ENCODE measurements at places on chromosomes 6 and 20. TPM values are rescaled to one million over a fixed set of nuclear protein-coding genes. Genes with fewer than 3 reads are reported as not detected.

VSX1 gene
- total RNA-seq = 0.73 TPM

ANKRD66 gene
- not detected for total RNA-seq

KIF13A gene
- total RNA-seq = 19.0 TPM

DNA sequence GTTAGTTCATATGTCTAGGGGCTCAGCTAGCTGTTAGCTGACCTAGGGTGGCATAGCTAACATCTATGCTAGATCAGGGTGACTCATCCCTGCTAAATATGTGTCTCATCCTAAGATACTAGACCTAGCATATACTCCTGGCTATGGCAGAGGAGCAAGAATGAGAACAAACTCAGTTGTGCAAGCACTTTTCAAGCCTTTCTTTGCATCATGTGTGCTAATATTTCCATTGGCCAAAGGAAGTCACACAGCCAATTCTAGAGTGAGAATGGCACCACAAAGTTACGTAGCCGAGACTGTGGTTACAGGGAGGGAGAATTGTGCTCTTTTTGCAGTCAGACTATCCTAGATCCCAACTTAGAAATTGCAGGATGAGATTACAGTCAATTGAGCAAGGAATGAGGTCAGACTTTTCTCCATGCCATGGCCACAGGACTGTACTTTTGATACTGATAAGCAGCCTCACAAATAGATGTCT, 78.7 kb downstream of the PLCB4 start:
- no peak overlapping the region for H3K4me3 ChIP-seq
- H3K36me3 ChIP-seq = no peaks in the 10 kb centered on the region
- no peaks in the 10 kb centered on the region for H3K4me1 ChIP-seq
- H3K27ac ChIP-seq = no peak overlapping the region
- no peak for DNase-seq
- no peaks in the 10 kb centered on the region for H3K27me3 ChIP-seq

- no peak overlapping the region for H3K27ac ChIP-seq
- H3K36me3 ChIP-seq = no peaks in the 10 kb centered on the region
- no peaks in the 10 kb centered on the region for H3K4me1 ChIP-seq
- no peak for DNase-seq
Measured at GRCh38 chr20:49395183-49395582, 87.3 kb downstream of the KCNB1 start.

DNA sequence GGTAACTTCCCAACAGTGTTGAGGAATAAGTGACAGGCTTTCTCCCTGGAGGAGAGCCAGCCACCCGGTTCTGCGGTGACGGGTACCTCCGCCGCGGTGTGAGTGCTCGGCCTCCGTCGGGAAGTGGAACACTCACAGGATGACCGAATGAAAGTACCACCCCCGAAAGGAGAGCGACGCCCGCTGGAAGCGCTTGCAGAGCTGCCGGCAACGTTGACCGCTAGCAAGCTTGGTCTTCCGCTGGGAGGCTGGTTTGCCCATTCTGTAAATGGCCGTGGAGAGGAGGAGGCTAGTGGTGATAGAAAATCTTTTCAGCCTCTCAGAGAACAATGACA, 614 bp upstream of the TMEM242 start:
- DNase-seq = peak; percentile 86
- H3K27me3 ChIP-seq = no peaks in the 10 kb centered on the region
- no peaks in the 10 kb centered on the region for H3K36me3 ChIP-seq
- peaks cover 4% of the 10 kb centered on the region for H3K4me1 ChIP-seq
- peak overlapping the region; percentile 90 for H3K27ac ChIP-seq

DNA sequence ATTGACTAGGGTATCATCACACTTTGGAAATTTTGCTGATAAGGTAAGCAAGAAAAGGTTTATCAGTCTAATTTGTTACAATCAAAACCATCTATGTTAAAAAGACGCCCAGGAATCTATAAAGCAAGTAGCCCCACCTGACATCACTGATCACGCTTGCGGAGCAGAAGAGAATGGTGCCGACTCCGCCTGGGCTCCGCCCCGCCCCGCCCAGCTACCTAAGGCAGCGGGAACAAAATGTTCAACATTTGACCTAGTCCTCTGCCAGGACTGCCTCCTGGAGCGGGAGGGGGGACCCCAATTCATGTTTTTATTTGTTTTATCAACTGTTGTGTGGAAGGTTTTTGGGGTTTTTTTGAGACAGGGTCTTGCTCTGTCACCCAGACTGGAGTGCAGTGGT, 520.5 kb downstream of the PREX1 start:
- no peak overlapping the region for H3K27ac ChIP-seq
- no peaks in the 10 kb centered on the region for H3K36me3 ChIP-seq
- H3K27me3 ChIP-seq = no peaks in the 10 kb centered on the region
- no peak for DNase-seq
- H3K4me3 ChIP-seq = no peak overlapping the region

All from right lobe of liver (tissue), 6 donors.